ENCODE measurements at places on chromosomes 16 and 17.

GRCh38 chr17:2157675-2158395 lies 102.9 kb downstream of the HIC1 start:
- no peak for DNase-seq

DNA sequence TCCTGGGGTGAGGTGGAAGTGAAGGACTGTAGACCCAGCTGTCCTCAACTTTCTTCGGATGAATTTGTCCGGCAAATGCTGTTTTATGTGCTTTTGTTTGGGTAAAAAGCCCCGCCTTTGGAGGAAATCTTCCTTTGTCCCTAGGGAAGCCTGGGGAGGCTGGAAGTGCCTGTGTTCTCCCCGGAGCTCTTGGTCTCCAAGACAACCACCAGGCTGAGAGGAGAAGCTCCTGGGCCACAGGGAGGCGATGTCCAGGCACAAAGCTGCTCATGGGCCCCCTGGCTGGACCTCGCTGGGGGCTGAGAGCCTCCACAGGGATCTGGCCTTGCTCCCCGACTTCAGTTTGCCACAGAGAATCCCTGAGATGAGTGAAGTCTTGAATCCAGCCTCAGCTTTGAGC lies 293.1 kb upstream of the N4BP1 start:
- no peak for DNase-seq

- DNase-seq = no peak
Observed at GRCh38 chr17:16439303-16439791, 24.0 kb downstream of the TRPV2 start.

DNA sequence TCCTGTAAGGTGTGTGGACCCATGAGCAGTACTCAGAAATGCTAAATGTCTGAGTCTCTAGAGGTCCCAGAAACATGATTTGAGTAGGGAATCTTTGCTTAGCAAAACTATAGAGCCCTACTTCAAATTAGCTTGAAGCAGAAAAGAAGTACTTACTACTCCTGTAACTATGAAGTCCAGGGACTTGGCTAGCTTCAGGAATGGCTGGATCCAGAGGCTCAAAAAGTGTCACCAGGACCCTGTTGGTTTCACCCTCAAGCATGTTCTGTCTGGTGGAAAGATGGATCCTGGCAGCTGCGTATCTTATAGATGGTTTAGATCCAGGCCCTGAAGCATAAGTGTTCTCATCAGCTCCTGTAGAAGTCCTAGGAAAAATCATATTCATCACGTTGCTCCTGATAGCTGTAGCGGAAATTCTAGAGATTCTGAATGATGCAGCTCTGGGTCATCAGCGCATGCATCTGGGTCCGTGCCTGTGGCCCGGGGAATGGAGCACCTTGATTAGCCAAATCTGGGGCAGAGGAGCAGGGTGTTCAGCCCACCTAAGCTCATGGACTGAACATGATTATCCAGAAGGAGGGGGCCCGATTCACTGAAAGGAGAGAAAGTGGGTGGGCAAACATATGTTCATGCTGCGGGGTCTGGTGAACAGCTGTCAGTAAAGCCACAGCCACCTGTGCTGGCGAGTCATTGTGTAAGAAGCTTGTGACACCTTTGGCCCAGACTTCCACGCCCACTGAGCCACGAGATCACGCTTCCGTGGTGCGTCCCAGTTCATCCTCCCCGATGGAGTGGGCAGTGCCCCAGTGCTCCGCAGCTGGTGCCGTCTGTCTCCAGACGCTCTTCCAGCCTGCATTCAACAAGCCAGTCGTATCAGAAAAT lies 260.6 kb downstream of the CPPED1 start:
- no peak for DNase-seq

DNA sequence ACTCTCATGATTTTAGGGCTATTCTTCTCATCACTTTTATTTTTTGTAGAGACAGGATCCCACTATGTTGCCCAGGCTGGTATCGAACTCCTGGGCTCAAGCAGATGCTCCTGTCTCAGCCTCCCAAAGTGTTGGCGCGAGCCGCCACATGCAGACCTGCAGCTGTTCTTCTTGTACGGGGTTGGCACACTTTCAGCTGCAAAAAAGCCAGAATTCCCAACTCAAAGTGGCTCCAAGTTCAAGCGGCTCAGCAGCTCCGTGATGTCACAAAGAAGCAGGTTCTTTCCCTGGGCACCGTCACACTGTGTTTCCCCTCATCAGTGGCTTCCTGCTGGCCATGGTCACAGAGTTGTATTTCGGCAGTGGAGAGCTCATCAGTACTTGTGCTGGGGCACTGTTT lies 6.7 kb upstream of the SBK1 start:
- DNase-seq = no peak

- DNase-seq = no peak
Observed at GRCh38 chr17:44768505-44769142, 9.8 kb downstream of the ADAM11 start.

DNA sequence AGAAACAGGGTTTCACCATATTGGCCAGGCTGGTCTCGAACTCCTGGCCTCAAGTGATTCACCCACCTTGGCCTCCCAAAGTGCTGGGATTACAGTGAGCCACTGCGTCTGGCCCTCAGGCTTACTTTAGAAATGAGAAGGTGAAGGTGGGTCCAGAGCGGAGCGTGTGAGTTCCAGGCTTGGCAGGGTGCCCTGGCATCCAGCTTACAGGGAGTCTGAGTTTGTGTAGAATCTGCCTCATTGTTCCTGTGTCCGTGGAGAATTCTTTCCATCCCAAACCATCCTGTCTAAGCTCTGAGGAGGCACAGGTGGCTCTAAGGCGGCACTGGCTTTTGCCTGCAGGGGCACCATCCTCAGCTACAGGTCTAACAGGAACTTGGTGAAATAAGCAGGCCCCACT lies 50.6 kb downstream of the RAB11FIP3 start:
- no peak for DNase-seq

DNA sequence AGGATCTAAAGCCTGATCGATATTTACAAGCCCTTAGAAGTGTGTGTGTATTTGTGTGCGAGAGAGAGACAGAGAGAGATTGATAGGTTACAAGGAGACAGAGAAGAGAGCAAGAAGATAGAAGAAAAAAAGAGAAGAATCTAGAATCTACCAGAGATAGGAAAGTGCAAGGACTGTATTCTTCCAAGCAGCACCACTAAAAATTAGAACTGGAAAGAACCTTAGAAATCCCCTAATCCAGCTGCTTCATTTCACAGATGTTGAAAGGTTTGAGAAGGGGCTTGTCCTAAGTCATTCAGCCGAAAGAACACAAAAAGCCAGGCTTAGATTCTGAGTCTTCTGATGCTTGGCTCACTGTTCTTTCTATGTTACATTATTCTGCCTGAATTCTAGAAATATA lies 92.2 kb downstream of the HS3ST3A1 start:
- DNase-seq = no peak

Measured in activated T-cell treated with anti-CD3 and anti-CD28 coated beads, Interleukin-2, amount 50 U/mL, for 24 hours (primary cell).